Aortic smooth muscle cell (primary cell): ENCODE measurements at places on chromosomes 4 and X. TPM values are rescaled to one million over a fixed set of nuclear protein-coding genes. Genes with fewer than 3 reads are reported as not detected.

GABRE gene
- total RNA-seq = 10.7 and 43.3 TPM in 2 replicates

VGLL1 gene
- not detected in 2 replicates for total RNA-seq

NAP1L3 gene
- total RNA-seq = 18.6 and 25.3 TPM in 2 replicates

FAM9B gene
- not detected in 2 replicates for total RNA-seq

EXOC1L gene
- not detected in 2 replicates for total RNA-seq

MTTP gene
- total RNA-seq = 0.13 and 0.25 TPM in 2 replicates

MAGEB16 gene
- not detected in 2 replicates for total RNA-seq

CXCL1 gene
- total RNA-seq = 1.3 and 4.5 TPM in 2 replicates

FGF2 gene
- total RNA-seq = 33.0 and 44.7 TPM in 2 replicates

ZCCHC12 gene
- not detected in 2 replicates for total RNA-seq

DRD5 gene
- not detected in 2 replicates for total RNA-seq

JCHAIN gene
- total RNA-seq = 0.12 and 0.13 TPM in 2 replicates

ARHGAP24 gene
- 42.5 and 53.0 TPM in 2 replicates for total RNA-seq

UCP1 gene
- not detected in 2 replicates for total RNA-seq

CTAG1B gene
- not detected in 2 replicates for total RNA-seq

ARHGAP10 gene
- total RNA-seq = 30.8 and 46.3 TPM in 2 replicates

PHEX gene
- total RNA-seq = 0.66 and 1.5 TPM in 2 replicates

IGBP1 gene
- 63.0 and 67.0 TPM in 2 replicates for total RNA-seq

PRSS48 gene
- not detected in 2 replicates for total RNA-seq

ATP2B3 gene
- total RNA-seq = not detected in 2 replicates

GPR50 gene
- total RNA-seq = not detected in 2 replicates

RNF175 gene
- not detected in 2 replicates for total RNA-seq

TMPRSS11E gene
- total RNA-seq = not detected in 2 replicates

ACE2 gene
- total RNA-seq = 0.12 and 0.40 TPM in 2 replicates

ARX gene
- total RNA-seq = not detected in 2 replicates

LYAR gene
- total RNA-seq = 6.8 and 11.0 TPM in 2 replicates

SRPX gene
- 65.0 and 70.6 TPM in 2 replicates for total RNA-seq

MMGT1 gene
- 8.1 and 11.3 TPM in 2 replicates for total RNA-seq

PRRG3 gene
- not detected in 2 replicates for total RNA-seq

MAGEA1 gene
- not detected in 2 replicates for total RNA-seq

SHROOM2 gene
- total RNA-seq = 0.25 and 0.26 TPM in 2 replicates

PITX2 gene
- total RNA-seq = not detected in 2 replicates

PPM1K gene
- 18.7 and 19.4 TPM in 2 replicates for total RNA-seq

VCX2 gene
- total RNA-seq = not detected in 2 replicates

FAAH2 gene
- total RNA-seq = 0.25 TPM in 1 of 2 replicates, not detected in the other

GRPR gene
- 0.13 TPM in 1 of 2 replicates, not detected in the other for total RNA-seq

SLC9B2 gene
- total RNA-seq = 20.3 and 20.6 TPM in 2 replicates

ADH1A gene
- total RNA-seq = 0.19 and 0.79 TPM in 2 replicates

ARR3 gene
- total RNA-seq = not detected in 2 replicates

SLC6A14 gene
- not detected in 2 replicates for total RNA-seq

PPP3CA gene
- 52.2 and 81.1 TPM in 2 replicates for total RNA-seq
